Mammary epithelial cell (primary cell): ENCODE measurements at places on chromosomes 6 and 20. TPM values are rescaled to one million over a fixed set of nuclear protein-coding genes. Genes with fewer than 3 reads are reported as not detected.

Gene NOX3
- not detected for total RNA-seq

Gene HLA-DOB
- total RNA-seq: 8.3 TPM

DNA sequence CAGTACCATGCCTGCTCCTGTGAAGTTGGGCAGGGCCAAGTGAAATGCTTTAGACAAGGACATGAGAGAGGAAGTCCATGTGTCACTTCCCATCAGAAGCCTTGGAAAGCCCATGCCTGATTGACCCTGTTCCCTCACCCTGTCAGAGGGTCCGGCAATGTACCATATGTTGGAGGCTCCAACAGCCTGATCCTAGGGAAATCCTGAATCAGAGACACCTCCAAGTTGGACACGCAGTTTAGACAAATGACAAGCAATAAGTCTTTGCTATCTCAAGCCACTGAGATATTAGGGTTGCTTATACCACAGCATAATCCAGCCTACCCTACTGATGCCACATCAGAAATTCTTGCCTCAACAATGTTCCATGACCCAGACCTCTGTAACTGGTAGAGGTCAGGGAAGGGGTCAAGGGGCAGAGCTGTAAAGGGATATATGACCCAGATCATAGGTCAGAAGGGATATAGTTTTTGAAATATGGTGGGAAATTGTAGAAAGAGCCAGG, 174.8 kb downstream of the HACE1 start:
- no peak for DNase-seq

- no peak for DNase-seq
Measured at GRCh38 chr6:43883847-43884651, 114.0 kb downstream of the VEGFA start.

DNA sequence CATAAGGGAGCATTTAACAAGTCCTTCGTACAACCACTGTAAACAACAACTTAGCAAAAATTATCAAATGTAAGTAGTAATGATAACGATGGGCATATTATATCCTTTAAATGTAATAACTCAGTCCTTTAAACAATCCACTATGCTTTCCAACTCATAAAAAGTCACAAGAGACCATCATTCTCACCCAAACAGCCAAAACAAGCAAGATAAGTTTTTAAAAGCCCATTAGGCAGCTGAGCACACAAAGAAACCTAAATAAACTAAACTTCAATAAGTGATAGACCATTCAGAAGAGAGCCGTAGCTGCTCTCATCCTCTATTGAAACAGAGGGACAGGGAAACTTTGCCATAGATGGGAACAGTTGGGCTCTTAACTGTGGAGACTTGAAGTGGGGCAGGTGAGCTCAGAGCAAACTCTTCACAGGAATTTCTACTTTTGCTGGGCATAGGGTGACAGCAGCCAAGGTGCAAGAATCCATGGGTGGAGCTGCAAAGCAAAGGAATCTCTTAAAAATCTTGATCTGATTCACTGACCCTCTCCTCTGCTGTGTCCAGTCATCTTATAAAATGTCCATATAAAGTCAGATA, 22.5 kb downstream of the RAB22A start:
- DNase-seq: no peak

GRCh38 chr6:166009385-166010031, 158.1 kb downstream of the TBXT start:
- DNase-seq: no peak
